ENCODE measurements at places on chromosomes 1 and 21.

- no peak for DNase-seq
Observed at GRCh38 chr1:175373786-175374623, 181.4 kb upstream of the KIAA0040 start.

GRCh38 chr1:116852910-116853309, 56.8 kb upstream of the PTGFRN start:
- no peak for DNase-seq

DNA sequence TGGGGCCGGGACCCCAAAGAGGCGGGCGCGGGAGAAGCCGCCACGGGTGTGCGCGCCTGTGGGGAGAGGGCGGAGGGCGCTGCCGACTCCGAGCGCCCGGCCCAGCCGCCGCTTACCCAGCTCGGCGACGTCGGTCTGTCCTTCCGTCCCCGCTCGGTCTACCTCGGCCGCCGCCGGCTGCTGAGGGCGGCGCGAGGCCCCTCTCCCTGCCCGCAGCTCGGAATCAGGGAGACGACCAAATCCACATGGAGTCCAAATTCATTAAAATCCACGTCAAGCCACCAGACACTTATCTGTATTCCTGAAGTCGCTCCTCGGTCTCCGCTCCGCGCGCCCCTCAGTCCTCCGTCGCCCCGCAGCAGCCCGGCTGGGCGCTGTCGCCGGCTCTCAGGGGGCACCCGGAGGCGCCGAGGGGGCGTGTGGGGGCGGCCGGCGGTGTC, 637 bp downstream of the PLXNA2 start:
- peak; percentile 41 for DNase-seq

- peak; percentile 19 for DNase-seq
Observed at GRCh38 chr1:45205011-45205909, 1.1 kb downstream of the ZSWIM5 start.

- no peak for DNase-seq
Observed at GRCh38 chr1:10643607-10644306, 152.7 kb downstream of the CASZ1 start.

DNA sequence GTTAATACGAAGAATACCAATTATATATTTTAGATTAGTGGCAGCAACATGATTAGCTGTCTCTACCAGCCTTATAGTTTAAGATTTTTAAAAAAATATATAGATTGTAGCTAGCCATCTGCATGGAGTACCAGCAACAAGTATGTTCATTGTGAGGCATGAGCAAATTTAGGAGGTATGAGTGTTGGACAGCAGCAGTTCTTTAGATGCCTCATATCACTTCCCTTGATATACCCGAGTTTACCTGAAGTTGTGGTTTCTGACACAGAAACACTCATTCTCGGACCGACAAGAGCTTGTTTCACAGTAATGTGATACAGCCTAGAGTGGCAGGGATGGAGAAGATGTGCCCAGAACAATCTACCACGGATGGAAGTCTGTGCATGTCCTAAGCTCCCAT, 69.1 kb downstream of the RGS18 start:
- no peak for DNase-seq

- peak; percentile 9 for DNase-seq
Observed at GRCh38 chr1:202553560-202554038, 156.7 kb downstream of the SYT2 start.

GRCh38 chr21:14602382-14602958, 56.4 kb upstream of the SAMSN1 start:
- peak; percentile 20 for DNase-seq

- DNase-seq: no peak
Observed at GRCh38 chr1:19382222-19382621, 70.1 kb downstream of the SLC66A1 start.

- DNase-seq: no peak
Observed at GRCh38 chr1:180970333-180971079, 52.2 kb downstream of the STX6 start.

DNA sequence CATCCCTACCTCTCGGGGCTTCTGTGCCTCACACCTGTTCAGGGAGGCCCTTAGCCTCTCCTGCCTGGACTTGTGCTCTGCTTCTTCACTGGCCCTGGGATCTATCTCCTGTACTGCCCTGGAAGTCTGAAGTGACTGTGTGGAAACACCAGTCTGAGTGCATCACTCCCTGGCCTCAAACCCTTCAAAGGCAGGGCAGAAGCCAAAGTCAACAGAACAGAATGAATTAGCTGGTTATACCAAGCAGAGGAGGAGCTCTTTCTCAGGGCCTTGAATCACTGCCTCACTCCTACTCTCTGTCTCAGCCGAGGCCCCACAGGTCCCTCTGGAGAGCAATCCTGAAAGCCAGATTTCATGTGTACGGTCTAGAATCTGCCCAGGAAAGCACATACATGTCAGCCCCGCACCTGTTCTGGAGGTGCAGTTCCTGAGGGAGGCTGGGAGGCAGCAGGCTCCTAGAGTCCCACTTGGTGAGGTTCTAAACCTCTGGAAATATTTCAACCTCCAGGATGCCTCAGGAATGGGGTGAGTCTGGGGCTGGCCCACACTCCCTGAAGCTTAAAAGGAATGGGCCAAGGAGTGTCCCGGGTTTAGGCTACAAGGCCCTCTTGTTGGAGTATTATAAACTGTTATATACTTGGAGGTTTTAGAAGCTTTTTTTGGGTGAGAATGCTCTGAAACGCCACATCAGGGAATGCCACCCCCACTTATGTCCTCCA, 98.3 kb downstream of the ABCA4 start:
- DNase-seq: no peak

GRCh38 chr1:223860051-223860622, 14.4 kb upstream of the TP53BP2 start:
- no peak for DNase-seq

DNA sequence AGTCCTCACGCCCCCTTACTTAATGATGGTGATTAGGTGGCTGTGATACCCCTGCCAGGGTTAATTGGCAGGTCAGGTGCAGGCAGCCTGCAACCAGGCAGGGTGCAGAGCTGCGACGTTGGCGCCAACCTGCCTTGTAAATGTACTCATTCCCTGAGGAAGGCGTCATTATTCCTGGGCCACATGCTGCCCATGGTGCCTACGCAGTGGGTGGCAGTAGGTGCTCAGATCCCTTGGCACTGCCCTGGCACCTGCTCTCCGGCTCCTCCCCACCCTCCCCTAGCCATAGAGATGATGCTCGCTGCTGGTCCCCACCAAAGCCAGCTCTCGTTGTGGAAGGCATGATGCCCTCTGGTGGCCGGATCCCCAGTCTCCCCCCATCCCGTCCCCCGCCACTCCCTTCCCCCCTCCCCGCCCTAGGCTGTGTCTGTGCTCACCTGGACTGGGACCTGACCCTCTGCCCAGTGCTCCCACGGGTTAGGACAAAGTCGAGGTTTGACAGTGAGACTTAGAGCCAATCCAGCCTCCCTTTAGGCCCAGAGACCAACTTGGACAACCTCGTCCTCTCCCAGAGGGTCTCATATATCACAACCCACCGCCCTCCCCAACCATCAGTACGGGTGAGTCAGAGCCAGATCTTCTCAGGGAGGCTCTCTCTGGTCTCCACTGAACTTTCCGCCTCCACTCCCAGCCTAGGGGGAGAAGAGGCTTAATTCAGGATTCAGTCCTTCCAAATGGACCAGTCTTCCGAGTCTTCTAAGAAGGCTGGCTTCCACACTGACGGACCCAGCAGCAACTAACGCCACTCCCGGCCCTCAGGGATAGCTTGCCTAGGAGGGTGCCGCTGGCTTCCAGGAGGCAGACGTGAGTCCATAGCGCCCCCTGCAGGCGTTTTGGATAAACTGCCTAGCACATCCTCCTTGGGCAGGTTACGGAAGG, 5.7 kb downstream of the KRTCAP2 start:
- peak; percentile 62 for DNase-seq

GRCh38 chr1:8665833-8666232, 151.6 kb downstream of the RERE start:
- no peak for DNase-seq

DNA sequence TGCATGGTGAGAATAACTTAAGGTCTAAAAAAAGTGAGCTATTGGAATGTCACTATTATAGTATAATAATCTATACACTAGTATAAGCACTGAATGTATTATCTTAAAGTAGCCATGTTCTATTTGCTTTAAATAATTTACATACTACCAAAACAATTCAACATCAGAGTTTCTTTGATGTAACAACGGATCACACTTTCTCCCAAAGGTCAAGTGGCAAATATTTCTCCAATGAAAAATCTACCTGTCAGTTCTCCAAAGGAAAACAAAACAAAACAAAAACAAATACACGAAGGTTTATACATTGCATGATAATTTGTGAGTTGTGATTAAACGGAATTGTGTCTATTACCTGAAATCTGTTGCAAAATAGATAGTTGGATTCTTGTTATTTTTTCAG, 581.4 kb downstream of the USP25 start:
- DNase-seq: no peak

DNA sequence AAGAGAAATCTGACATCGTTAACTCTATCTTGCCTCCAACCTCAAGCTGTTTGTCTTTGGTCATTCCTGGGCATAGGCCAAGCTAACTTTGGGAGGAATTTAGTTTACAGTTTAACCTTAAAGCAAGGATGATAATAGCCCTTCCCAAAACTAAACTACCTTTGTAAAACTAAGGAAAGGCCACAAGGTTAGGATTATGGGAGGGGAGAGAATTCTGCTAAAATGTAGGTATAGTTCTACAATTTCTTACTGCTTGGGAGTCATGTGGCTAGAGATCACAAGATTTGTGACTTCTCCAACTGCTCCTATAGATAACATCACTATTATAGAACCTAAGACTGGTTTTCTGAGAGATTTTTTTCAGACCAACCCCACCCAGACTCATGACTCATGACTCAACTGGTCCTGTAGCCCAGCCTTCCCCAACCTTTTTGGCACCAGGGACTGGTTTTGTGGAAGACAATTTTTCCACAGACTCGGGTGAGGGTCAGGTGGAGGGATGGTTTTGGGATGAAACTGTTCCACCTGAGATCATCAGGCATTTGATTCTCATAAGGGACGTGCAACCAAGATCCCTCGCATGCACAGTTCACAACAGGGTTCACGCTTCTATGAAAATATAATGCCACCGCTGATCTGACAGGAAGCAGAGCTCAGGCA, 70.7 kb upstream of the MUTYH start:
- DNase-seq: no peak

- no peak for DNase-seq
Observed at GRCh38 chr1:183806125-183806524, 1.2 kb downstream of the RGL1 start.

DNA sequence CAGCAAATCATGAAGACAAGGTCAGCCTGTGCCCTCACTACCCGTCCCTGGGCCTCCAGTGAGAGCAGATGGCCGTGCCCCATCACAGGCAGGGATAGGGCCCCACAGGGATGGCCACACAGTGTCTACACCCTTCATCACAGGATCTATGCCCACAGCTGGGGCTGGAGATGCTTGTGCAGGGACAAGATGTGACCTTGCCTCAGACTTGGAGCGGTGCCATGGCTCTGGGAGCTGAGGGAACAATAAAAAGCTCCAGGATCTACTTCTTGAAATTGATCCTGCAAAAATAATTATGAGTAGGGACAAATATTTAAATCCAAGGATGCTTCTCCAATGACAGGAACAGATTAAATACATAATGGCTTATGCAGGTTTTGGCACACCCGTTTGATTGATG, 25.4 kb upstream of the TCEA3 start:
- no peak for DNase-seq

DNA sequence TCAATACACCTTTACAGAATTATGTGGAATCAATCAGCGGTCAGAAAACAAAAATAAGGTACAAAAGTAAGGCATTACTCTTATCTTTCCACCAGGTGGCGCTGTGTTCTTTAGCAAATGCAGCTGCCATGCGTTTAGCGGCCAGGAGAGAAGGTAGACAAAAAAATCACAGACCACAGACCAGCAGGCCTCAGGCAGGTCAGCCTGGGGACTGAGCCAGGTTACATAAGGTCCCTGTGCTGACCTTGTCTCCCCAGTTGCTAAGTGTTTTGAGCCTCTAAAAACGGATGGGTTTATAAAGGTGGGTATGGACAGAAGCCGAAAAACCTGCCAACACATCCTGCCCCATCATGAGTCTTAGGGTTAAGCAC, 2.8 kb downstream of the RGS16 start:
- peak; percentile 46 for DNase-seq

- no peak for DNase-seq
Observed at GRCh38 chr1:10606064-10606463, 131.3 kb downstream of the PEX14 start.

DNA sequence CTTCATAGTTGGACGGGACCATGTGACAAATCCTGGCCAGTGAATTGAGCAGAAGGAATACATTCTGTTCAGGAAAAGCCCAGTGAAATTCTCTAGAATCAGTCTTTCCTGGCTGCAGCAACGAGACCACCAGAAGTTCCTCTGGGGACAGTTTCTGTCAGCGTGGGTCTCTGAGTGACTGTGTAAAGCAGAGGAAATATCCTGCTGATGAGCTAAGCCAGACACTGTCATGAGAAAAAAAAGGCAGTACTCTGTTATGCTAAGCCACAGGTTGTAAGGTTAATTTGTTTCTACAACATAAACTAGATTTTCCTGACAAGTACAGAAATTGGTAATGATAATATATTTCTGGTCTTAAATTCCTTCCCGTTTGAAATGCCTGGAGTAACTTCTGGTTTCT, 664.4 kb downstream of the LMO4 start:
- DNase-seq: no peak

DNA sequence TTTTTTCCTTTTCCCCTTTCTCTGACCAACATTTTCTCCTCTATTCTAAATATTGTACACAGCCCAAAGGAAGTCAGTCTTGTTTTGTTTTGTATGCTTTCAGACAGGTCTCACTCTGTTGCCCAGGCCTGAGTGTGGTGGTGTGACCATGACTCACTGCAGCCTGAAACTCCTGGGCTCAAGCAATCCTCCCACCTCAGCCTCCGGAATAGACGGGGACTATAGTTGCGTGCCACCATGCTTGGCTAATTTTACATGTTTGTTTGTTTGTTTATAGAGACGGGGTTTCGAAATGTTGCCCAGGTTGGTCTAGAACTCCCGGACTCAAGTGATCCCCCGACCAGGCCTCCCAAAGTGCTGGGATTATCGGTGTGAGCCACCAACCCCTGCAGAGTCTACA, 72.8 kb downstream of the NRIP1 start:
- DNase-seq: no peak

DNA sequence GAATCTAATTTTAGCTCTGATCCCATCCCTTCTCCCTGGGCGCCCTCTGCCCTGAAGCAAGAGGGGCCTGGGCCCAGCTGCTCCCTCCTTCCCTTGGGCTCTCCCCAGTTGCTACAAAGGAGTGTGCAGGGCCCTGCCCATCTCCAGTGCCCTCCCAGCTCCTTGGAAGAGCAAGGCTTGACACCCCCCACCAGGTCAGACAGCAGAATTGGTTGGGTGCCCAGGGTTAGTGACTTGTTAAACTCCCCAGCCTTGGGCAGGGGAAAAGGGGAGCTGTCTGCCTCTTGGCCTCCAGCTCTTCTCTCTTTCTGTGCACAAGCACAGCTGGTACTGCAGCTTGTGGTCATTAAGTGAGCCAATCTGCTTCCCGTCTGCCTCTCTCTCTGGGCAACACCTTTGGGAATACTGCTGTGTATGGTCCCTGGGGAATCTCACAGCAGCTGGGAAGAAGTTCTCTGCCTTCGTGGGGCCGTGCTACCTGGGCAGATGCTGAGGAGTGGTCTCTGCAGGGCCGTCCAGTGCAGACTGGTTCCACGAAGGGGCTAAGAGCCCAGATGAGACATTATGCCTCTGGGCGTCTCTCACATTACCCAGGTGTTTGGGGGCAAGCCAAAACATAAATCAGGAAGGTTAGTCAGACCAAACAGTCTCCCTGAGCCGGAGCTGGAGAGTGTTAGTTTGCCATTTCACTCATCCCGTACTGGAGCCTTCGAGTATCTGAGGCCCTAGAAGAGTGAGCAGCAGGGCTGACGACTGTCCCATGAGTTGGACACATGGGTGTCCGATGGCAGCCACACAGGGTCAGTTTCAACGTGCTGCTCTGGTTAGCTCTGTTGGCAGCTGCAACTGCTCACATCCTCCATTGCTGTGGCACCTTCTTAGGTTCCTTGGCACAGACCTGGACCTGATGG, 37.3 kb downstream of the TMEM53 start:
- DNase-seq: no peak

All from GM06990 (cell line).